ENCODE measurements at places on chromosomes 16 and 17.

DNA sequence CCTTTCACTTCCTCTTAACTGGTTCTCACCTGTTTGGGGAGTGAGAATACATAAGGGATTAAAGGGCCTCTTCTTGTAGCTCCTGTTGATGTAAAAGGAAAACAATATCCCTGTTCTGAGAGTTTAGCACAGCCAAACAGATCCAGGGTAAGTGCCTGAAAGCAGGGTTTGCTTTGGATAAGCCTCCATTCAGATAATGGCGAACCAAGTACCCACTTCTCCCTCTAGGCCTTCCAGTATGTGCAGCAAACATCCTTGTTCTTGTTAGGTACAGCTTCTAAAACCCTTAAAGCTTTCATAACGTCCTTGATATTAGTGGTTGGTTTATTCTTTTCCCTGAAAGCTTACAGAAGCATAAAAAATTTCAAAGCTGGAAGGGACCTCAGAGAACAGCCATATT is 130.6 kb upstream of the DNAH9 start:
- no peak for DNase-seq

- no peak for DNase-seq
Observed at GRCh38 chr17:81550830-81551457, 1.2 kb downstream of the FAAP100 start.

- DNase-seq: no peak
Observed at GRCh38 chr16:19450186-19450585, 32.5 kb downstream of the TMC5 start.

- DNase-seq: no peak
Observed at GRCh38 chr17:80394629-80395216, 20.2 kb upstream of the ENDOV start.

DNA sequence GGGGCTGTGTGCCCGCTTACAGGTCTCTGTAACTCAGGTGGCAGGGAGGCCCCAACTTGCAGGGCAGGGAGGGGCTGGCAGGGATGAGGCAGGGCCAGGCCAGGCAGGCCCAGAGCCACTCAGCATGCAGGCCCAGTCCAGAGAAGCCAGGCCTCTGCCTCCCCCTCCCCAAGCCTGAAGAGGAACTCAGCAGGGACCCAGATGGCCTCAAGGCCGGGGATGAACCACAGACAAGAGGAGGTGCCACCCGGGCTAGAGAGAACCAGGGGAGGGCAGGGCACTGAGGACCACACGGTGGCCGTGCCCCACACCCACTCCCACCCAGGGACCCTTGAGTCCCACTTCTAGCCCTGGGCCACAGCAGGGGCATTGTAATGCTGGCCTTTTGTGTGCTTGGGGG is 29.8 kb upstream of the EIF1 start:
- DNase-seq: no peak

GRCh38 chr16:70467113-70467512 is 12.7 kb downstream of the FCSK start:
- DNase-seq: no peak

- no peak for DNase-seq
Observed at GRCh38 chr17:47119746-47120520, 69.2 kb downstream of the CDC27 start.

DNA sequence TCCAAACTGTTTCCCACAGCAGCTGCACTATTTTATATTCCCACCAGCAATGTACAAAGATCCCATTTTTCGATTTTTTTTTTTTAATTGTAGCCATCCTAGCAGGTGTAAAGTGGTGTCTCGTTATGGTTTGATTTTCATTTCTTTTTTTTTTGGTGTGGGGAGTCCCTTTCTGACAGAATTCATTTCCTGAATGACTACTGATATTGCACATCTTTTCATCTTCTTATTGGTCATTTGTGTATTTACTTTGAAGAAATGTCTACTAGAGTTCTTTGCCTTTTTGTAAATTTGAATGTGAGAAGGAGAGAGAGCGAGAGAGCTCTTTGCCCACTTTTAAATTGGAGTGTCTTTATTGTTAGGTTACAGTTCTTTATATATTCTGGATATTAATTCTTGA is 14.0 kb downstream of the CYB5B start:
- no peak for DNase-seq

- no peak for DNase-seq
Observed at GRCh38 chr17:49223517-49224197, 6.9 kb downstream of the PHOSPHO1 start.

- no peak for DNase-seq
Observed at GRCh38 chr16:5069854-5070253, 1.8 kb upstream of the ALG1 start.

GRCh38 chr17:80883831-80884735 is 107.6 kb upstream of the CHMP6 start:
- DNase-seq: no peak

GRCh38 chr17:15236281-15237105 is 28.6 kb downstream of the PMP22 start:
- DNase-seq: no peak

- DNase-seq: no peak
Observed at GRCh38 chr17:37025847-37026530, 77.2 kb downstream of the AATF start.

GRCh38 chr17:64051153-64051552 is 30.7 kb upstream of the ICAM2 start:
- no peak for DNase-seq

- DNase-seq: no peak
Observed at GRCh38 chr17:75487351-75488070, 27.8 kb downstream of the CASKIN2 start.

GRCh38 chr16:30023586-30023985 is 588 bp downstream of the C16orf92 start:
- DNase-seq: no peak

GRCh38 chr16:9012848-9013507 is 49.3 kb upstream of the USP7 start:
- DNase-seq: no peak

- DNase-seq: no peak
Observed at GRCh38 chr17:81577278-81578000, 25.3 kb upstream of the FAAP100 start.

GRCh38 chr16:48109475-48109874 is 46.3 kb downstream of the ABCC12 start:
- no peak for DNase-seq

GRCh38 chr17:44222112-44222869 is 2.8 kb upstream of the UBTF start:
- DNase-seq: peak; percentile 88

- DNase-seq: no peak
Observed at GRCh38 chr16:88541831-88542616, 28.2 kb upstream of the ZC3H18 start.

DNA sequence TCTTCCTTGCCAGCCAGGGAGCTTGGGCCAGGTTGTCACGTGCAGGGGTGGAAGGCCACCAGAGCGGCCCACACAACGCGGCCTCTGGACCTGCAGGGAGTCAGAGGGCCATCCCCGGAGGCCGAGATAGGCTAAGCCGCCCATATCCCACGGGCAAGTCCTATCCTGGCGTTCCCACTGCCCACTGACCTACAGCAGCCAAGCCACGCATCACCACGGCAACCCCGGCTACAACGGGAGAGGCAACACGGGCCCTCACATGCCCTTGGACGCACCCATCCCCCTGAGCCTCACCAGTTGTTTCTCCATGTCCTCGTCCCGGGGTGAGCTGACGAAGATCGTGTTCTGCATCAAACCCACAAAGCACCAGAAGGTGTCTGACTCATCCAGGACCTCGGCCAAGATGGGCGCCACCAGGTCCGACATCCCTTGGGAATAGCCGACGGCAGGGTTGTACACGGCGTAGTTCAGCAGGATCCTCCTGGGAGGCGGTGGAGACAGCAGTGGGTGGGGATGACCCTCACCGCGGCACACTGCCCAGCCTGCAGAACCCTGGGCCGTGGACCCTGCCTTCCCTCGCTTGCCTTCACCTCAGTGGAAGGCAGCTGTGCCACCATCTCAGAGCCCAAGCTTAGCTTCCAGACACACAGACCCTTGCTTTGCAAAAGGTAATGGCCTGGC is 88.2 kb downstream of the TBC1D16 start:
- DNase-seq: peak; percentile 70

DNA sequence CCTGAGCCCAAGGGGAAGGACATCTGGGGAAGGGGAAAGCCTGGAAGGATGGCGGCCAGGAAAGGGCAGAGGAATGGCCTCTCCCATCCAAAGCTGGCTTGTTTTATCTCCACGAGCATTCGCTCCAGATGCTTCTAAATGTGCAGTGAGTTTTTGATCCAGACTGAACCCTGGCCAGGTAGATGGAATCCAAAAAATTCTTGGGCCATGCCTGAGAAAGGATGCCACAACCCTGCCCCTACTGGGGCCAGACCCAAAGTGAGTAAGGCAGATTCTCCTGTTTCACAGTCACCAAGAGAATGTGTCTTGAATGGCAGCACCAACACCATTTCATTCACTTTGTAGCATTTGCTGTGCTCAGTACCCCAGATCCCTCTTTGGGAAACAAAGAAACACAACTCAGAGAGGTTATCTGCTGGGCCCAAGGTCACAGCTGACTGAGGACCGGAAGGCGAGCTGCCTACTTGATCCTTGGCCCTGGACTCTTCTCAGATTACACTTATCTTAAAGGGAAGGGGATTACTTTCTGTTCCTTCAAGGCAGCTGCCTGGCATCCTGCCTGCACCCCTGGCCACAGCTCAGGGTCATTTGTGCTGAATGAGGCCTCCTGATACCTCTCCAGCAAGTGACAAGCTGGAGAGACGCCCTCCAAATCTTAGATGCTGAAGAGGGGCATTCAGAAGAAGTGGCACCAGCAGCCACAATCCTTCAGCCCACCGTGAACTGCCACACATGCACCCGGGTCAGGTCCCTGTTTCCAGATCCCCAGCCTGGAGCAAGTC is 3.6 kb downstream of the LRRC75A start:
- no peak for DNase-seq

GRCh38 chr16:49632795-49633184 is 223.1 kb downstream of the ZNF423 start:
- no peak for DNase-seq

DNA sequence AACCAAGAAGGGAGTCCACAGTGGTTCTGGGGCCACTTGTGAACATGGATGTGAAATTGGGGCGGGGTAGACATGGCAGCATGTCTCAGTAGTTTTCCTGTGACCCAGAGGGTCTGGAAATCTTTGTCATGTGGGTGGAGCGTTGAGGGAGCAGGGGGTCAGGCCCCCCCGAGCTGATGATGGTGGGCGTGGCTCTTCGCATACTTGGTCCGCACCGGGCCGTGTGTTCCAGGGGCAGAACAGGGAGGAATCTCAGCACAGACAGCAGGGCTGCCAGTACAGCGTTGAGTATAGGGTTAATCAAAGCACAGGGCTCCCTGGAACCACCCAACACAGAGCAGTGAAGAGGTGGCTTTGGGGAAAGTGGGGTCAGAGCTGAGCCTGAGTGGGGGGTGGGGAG is 267.5 kb downstream of the SEC14L1 start:
- no peak for DNase-seq

DNA sequence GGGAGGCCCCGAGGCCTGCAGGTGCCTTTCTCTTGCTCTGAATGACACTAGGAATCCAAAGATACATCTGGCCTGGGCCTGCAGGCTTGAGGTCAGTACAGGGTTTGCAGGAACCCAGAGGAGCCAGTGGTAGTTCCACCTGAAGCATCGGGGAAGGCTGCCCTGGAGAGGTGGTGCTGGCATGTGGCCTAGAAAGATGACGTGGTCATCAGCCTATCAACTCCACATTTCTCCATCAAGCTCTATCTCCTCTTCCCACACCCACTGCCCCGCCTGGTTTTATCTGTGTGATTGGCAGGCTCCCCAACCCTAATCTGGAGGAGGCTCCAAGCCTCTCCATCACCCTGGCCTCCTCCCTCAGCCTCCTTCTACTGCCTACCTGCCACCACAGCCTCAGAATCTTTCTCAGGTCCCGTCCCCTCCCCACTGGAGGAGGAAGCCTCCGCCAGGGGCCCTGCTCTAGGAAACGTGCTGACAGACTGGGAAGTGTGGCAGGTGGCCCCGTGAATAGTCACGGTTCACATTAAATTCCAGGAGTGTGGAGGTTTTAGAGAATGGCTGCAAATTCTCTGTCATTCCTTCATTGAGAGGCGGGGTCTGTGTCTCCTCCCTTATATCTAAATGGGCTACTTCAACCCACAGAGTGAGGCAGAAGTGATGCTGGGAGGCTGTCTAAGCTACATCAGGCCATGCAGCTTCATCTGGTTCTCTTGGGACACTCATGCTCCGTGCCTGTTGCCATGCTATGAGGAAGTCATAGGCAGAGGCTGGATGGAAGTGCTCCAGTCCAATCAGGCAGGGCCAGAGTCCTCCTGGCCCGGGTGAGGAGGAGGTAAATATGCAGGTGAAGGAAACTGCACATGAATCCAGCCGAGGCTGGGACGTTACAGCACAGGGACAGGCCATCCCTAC is 11.4 kb upstream of the MAP2K3 start:
- DNase-seq: no peak

DNA sequence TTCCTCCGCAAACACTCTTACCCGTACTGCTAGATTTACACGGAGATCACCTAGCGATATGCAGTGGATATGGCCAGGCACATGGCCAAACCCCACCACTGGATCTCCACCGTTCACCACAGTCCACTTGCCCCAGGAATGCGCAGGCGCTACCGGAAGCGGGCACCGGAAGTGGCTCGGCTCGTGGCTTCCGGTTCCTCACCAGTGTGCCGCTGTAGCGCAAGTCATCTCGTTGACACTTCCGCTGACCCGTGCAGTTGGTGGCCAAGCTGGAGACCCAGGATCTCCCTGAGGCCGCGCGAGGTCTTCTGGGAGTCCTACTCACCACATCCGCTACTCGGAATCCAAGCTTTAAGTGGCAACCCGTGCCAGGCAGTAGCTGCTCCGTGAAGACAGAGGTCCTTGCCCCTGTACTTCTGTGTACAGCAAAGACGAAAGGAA is 11.5 kb downstream of the ZNF597 start:
- peak; percentile 66 for DNase-seq

GRCh38 chr16:87314990-87315420 is 2.2 kb downstream of the C16orf95 start:
- DNase-seq: no peak

DNA sequence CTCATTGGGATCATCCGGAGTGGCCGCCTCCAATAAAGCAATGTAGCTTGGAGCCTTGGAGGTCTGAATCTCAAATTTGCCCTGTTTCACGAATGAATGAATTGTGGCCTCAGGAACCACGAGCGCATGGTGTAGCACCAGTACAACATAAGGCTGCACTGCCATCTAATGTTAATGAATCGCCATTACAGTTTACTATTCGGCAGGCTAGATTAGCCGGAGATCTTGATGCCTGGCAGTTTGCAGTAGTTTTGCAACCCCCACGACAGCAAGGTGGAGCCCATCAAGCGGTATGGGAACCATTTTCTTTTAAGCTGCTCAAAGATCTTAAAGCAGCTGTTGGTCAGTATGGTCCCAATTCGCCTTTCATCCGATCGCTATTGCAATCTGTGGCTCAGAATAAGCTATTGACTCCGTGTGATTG is 18.8 kb downstream of the ALOX15B start:
- peak; percentile 60 for DNase-seq

DNA sequence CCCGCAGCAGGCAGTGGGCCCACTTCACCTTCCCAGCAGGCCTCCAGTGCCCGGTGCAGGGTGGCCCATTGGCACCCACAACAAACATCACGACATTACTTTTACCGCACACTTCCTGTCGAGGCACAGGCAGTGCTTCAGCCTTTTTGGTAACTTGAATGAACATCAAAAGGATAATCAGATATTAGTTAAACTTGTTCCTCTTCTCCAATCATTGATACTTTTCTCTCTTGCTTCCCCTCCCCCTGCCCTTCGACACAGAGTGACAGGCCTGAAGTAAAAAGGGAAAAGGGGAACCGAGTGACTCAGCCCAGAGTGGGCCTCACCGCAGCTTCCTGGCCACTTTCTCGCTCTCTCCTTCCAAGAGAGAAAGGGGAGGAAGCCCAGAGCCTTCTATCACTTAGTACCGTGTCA is 507.0 kb downstream of the MAF start:
- DNase-seq: no peak
